ENCODE measurements at places on chromosomes 1 and 21.
A peak's percentile ranks its signal among the peaks of the same experiment; 100 is the strongest.

DNA sequence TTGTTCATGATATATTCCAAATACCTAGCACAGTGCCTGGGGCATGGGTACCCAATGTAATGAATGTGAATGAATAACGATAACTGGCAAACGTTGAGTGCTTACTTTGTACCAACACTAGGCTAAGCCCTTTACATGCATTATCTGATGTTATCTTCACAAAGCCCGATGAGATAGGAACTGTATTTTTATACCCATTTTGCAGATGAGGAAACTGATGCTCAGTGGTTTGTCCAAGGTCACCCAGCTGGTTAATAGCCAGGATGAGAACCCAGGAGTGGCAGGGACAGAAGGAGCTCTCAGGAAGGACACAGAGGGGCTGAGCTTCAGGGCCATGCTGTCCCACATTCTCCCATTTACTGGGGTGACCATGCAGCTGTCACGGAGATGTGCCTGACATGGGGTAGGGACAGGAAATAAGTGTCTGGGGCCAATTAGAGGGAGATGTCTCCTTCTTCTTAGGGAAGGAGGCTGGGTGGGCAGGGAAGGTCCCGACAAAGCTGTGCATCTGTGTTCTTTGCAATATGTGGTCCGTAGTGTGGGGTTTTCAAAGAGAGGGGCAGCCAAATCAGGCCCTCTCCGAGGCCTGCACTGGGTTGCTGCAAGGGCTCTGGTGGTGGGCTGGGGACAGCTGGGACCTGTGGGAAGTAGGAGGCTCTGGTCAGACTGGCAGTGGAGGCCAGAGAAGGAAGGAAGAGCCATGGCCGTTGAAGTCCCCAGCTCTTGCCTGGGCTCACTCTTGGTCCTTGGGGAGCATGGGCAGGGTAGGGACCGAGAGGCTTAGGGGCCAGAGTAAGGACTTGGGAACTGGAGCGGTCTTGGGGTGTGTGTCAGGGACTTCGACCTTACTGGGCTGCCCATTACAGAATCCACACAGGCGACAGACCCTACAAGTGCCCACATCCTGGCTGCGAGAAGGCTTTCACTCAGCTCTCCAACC lies 26.6 kb downstream of the A3GALT2 start:
- DNase-seq: no peak

GRCh38 chr1:57131701-57132394 lies 166.0 kb upstream of the C8B start:
- no peak for DNase-seq

GRCh38 chr1:35120458-35121133 lies 41.4 kb downstream of the ZMYM1 start:
- DNase-seq: no peak

GRCh38 chr1:212980123-212980785 lies 29.9 kb downstream of the VASH2 start:
- DNase-seq: no peak

GRCh38 chr1:248820041-248820585 lies 5.6 kb downstream of the SH3BP5L start:
- no peak for DNase-seq

- no peak for DNase-seq
Observed at GRCh38 chr1:50531027-50531426, 107.8 kb upstream of the DMRTA2 start.

GRCh38 chr1:245313576-245313975 lies 158.8 kb downstream of the KIF26B start:
- no peak for DNase-seq

- no peak for DNase-seq
Observed at GRCh38 chr1:85544689-85545215, 35.8 kb upstream of the CCN1 start.

GRCh38 chr21:15066123-15066575 lies 1.3 kb upstream of the NRIP1 start:
- DNase-seq: no peak

DNA sequence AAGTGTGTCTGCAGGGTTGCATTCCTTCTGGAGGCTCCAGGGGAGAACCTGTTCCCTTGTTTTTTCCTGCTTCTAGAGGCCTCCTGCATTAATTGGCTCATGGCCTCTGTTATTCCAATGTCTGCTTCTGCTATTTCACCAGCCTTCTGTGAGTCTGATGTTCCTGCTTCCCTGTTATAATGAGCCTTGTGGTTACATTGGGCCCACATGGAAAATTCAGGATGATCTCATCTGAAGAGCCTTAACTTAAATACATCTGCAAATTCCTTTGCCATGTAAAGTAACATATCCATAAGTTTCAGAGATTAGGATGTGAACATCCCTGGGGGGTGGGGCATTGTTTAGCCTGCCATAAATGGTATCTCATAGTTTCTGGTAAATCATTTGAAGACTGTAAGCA lies 181.1 kb downstream of the RWDD3 start:
- DNase-seq: no peak

- no peak for DNase-seq
Observed at GRCh38 chr1:117335376-117336086, 31.7 kb upstream of the MAN1A2 start.

GRCh38 chr1:227734546-227734855 lies 601 bp downstream of the JMJD4 start:
- DNase-seq: peak; percentile 30

- DNase-seq: no peak
Observed at GRCh38 chr1:211356723-211357407, 30.2 kb downstream of the TRAF5 start.

- no peak for DNase-seq
Observed at GRCh38 chr21:38984982-38985567, 179.3 kb downstream of the ETS2 start.

GRCh38 chr21:34912022-34912945 lies 136.8 kb downstream of the RUNX1 start:
- no peak for DNase-seq

GRCh38 chr1:213070406-213070805 lies 19.4 kb downstream of the RPS6KC1 start:
- DNase-seq: no peak

DNA sequence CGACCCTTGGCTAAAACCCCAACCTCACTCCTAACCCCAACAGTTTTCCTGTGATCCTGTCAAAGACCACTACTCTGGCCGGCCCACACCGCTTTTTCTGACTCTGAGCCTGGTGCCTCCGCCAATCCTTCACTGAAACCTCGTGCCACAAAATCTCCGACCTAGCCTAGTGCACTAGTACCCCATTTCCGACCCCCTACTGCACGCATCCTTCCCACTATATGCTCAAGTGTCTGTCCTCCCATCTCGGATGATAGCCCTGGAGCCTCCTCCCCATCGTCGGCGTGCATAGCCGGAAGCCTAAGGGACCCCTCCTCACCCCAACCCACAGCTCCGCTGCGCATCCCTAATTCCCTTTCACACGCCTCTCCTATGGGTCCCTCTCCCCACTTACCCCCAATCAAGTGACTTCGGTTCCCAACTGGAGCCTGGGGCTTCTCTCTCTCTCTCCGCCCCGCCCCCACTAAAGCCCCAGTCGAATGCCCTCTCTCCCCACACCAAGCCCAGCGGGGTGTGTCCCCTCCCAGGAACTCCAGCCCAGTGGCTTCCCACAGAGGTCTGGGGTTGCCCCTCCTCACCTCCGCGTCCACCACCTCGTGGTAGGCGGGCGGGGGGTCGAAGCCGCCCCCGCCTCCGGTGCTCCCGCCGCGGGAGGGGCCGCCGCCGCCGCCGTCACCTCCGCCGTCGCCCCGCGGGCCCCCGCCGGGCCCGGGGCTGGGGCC lies 791 bp downstream of the USP24 start:
- peak; percentile 27 for DNase-seq

GRCh38 chr1:3275471-3276340 lies 178.8 kb upstream of the ARHGEF16 start:
- DNase-seq: no peak

- DNase-seq: no peak
Observed at GRCh38 chr1:87826681-87827251, 498.1 kb downstream of the LMO4 start.

GRCh38 chr1:168180148-168180524 lies 1.4 kb downstream of the TIPRL start:
- DNase-seq: no peak

GRCh38 chr1:247530785-247531184 lies 5.5 kb downstream of the OR2C3 start:
- DNase-seq: no peak

GRCh38 chr1:41365772-41366454 lies 4.7 kb downstream of the FOXO6 start:
- DNase-seq: peak; percentile 74

DNA sequence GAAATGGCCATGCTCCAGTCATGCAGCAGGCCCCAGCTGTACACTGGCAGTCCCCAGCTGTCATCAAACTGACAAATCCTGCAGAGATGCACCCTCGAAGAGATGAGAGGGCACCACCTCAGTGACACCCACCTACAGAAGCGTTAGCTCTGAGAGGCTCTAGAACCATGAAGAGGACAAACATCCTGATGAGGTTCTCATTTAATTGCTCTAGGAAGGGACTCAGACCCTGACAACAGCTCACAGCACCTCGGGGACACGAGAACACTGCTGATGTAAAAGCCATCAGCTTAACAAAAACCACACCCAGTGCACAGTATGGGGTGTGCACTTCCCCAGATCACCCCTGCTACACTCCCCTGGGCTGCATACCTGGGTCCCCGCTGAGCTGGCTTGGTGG lies 3.4 kb downstream of the ZNF496 start:
- no peak for DNase-seq

DNA sequence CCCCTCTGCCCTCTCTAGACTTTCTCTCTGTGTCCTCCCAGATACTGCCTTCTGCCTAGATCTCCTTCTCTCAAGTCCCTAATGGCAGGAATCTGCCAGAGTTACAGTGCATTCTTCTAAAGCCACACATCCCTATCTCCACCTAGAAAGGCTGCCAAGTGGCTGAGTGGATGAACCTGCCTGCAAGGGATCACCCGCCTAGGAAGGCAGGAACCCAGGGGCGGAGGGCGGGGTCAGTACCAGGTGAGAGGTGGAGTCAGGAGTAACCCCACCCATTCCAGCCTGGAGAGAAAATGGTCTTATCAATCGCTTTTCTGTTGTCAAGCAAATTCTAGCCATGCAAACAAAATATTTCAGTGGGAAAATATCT lies 60.8 kb downstream of the BCAR3 start:
- DNase-seq: no peak

DNA sequence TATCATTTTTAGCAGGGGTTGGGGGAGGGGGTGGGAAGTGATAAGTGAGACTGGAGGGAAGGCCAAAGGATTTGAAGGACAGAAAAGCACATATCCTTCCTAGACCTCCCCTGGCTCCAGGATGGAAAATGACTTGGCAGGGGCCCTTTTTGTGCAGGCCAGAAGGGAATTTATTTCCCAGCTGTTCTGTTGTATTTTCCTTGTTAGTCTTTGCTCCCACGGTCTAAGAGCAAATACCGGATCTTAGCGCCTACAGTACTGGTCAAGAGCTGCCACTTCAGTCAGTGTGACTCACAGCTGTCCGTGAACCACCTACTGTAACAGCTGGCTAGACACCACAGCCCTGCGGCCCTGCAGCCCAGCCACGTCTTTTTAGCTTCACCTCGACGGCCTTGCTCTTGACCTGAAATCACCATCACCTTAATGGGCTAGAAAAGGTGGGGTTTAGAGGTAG lies 51.0 kb upstream of the ERRFI1 start:
- DNase-seq: no peak

GRCh38 chr1:214467078-214467585 lies 84.3 kb downstream of the PTPN14 start:
- DNase-seq: no peak

DNA sequence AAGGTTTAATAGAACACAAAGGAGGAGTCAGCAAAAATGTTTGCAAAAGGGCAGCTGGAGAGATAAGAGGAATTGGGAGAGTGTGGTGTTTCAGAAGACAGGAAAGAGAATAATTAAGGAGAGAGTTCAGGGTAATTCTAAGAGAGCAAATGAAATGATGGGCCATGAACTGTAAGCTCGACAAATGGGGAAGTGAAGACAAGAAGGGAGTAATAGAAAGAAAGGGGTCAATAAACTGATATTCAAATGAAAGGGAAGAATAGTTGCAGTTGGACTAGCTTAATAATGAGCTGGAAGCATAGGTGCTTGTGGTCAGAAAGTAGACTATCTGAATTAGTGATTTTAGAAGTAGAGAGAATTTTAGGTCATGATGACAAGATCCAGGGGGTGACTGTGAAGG lies 15.6 kb upstream of the RNF220 start:
- no peak for DNase-seq

DNA sequence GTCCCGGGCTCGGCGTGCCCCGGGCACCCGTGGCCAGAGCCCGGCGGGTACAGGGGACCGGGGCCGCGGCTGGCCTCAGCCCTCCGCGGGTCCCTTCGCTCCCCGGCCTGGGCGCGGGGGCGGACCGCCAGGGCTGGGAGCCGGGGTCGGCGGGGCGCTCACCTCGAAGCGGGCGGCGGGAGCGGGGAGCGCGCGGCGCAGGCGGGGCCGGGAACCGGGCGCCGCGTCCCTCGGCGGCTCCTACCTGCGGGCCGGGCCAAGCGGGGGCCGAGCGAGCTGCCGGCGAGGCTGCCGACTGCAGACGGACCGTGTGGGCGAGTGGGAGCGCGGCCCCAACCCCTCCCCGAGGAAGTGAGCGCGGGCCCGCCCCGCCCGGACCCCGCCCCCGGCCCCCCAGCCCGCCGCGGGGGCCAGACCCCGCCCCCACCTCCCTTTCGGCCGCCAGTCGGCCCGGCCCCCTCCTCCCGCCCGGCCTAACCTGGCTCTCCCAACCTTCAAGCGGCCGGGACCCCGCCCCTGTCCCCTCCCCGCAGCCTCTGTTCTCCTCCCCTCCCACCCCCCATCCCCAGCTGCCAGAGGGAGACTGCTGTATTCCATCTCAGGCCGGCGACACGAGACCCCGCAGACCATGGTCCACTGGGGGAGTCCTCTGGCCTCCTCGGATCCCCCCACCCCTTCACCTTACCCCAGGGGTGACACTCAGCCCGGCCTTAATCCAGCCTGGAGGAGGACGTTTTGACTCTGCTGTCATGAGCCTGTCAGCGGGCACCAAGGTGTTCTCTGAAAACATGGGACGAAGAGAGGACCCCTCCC lies at the start of gene FHL3:
Gene FHL3, minus strand, starts transcription at position 320 of the 813 bp plus-strand sequence. CDS start 6,102 bp downstream, outside the sequence.
- peak; percentile 57 for DNase-seq

DNA sequence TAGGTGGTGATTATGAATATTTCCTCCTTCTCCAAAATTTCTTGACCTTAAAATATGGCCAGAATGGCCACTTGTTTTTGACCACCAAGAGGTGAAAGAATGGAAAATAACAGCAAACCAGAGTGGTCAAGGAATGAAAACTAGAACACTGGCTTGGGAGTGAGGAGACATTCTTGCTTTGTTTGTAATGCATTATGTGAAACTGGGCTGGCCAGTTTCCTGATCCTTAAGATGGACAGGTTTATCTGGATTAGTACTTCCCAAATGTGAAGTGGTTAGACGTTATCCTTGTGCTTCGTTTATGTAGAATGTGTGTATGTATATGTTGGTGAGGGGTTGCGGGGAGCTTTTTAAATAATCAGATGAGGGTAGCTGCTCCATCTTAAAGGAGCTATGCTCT lies 12.8 kb downstream of the PLA2G4A start:
- no peak for DNase-seq

DNA sequence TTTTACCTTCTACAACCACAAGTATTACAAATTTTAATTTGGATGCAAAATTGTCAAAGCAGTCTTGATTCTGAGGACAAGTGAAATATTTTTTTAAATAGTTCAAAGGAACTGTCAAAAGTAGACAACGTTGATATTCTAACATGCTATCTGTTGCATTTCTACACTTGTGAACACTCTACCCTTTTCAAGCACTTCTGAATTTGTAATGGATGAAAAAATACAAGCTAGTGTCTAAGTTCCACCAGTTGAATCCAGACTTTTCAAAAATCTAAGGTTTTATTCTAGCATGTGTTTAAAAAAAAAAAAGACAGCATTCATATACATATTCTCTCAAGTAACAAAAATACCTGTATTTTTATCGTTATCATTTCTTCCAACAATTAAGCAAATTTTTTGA lies 2.1 kb downstream of the ARID4B start:
- DNase-seq: no peak

- DNase-seq: peak; percentile 60
Observed at GRCh38 chr1:47444562-47445465, 7.0 kb downstream of the FOXD2 start.

All from natural killer cell (primary cell).